ENCODE measurements at places on chromosomes 1 and 21.
A peak's percentile ranks its signal among the peaks of the same experiment; 100 is the strongest.

DNA sequence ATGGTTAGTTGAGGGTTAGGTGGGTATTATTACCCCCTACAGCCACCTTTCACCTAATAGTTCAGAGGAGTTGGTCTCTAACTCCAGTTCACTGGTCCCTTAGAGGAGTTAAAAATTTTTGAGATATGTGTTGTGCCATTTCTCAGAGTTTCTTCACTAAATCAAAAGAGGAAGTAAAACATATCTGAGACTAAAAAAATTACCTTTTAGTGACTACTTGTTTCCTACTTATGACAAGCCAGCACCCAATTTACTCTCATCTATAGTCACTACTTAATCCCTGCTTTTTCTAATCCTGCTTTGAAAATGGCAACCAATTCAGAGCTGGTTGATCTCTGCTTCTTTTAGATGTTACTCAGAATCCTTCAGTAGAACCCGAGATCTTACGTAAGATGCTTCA, 1316.8 kb upstream of the B3GALT2 start:
- no peak for DNase-seq

DNA sequence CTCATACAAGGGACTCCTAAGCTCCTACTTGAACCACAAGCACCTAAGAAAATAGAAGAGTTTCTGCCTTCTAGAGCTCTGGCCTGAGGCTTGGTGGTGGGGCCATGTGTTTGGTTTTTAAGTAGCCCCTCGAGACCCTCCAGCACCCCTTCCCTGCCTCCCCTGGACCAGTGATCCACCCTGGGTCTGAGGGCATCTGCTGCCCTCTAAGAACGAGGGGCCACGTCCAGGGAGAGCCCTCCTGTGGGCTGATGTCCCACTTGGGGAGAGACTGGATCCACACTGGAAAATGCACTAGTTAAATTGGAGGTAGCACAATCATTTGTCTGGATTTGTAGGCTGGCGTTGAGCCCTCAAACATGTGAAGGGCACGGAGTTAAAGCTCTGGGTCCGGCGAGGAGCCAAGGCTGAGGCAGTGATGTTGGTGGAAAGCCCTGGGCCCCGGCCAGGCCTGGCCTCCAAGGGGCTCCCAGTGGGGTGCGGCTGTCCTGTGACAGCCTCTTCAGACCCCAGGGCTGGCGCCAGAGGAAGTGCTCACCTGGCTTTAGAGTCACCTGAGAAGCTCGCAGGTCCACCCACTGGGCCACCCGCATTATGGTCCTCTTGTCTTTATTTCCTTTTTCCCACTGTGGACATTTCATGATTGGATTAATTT, 65.2 kb downstream of the SLC37A1 start:
- no peak for DNase-seq

DNA sequence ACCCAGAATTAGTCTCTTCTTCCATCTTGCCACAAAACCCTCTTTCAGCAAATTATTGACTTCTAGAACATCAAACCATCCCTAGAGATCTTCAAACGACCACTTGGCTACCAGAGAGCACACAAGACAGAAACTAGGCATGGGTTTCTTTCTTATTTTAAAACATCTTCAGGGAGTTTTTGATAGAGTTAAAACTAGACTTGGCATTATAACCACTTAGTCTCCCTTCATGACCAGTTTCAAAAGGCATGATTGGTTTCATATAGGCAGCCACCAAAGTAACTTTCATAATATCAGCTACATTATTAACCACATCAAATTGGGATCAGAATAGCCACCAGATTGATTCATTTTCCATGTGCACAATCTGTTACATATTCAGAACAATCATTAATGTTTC, 368.4 kb upstream of the GREM2 start:
- no peak for DNase-seq

DNA sequence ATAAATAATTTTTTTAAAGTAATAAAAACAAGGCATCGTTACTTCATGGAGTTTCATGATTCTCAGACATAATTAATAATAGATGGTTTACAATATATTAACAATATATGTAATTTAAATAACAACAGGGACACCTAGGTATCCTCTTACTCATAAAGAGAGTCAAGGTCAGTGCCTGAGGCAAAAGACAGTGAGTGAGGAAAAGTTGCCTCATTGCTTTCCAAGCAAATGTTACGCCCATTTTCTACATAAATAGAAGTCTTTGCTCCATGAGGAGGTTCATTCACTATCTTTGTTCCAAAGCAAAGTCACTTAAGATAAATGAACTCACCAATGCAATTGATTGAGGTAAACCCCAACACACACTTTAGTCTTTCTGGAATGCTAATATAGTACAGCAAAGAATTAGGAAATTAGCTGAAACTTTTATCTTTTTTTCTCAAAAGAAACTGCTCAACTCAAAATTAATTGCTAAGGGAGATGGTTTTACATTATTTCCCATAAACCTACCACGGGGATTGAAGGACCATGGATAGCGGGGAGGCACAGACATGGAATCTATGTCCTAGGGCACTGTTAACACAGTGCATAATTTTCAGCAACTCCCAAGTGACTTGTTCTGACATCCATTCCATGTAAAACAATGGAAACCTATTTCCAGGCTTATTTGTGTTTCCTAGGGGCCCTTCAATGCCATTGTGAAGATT, 19.6 kb downstream of the BCL9 start:
- DNase-seq, result no peak

DNA sequence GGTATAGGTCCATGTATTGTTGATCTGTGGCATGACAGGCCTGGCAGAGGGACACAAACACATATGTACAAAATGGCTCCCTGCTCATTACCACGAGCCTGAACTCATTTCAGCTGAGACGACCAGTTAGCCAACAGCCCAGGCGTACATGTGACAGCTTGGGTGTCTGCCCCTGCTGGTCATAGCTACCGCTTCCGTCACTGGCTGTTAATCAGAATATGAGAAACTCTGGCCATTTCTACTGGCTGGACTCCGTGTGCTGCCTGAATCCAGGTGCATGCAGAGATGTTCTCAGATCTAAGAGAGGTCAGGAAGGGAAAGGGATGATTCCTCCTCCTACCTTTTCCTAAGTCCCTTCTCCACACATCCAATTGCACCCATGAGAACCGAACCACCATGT, 144.5 kb downstream of the PBX1 start:
- no peak for DNase-seq

DNA sequence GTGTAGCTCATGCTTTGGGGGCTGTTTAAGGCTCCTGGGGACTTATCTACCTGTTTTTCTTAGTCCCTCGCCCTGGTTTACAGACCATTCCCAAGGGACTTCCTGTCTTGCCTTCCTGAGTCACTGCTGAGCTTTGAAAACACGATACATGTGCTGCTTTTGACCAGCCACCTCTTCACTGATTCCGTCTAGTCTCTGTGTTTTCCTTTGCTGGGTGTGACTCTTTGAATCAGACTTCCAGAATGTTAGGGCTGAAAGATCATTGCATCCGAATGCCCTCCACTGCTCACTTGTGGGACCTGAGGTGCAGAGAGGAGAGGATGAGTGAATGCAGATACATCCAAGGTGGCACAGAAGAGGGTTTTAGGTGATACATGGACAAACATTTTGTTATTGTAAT, 35.4 kb upstream of the CITED4 start:
- peak; percentile 58 for DNase-seq

DNA sequence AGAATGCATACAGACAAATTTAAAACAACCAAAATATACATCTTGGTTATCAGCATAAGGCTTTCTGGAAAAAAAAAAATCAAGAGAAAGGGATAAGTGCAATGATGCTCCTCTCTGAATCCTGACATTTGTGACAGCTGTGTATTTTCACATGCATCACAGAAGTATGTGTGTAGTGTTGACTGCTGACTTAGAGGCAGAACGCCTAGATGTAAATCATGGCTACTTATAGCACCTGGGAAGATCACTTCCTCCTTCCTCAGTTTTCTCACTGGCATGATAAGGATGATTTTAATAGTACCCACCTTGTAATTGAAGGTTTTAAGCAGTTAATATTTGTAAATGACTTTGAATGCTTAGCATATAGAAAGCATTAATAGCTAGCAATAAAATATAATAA, 112.5 kb downstream of the MRPL39 start:
- DNase-seq, result no peak

DNA sequence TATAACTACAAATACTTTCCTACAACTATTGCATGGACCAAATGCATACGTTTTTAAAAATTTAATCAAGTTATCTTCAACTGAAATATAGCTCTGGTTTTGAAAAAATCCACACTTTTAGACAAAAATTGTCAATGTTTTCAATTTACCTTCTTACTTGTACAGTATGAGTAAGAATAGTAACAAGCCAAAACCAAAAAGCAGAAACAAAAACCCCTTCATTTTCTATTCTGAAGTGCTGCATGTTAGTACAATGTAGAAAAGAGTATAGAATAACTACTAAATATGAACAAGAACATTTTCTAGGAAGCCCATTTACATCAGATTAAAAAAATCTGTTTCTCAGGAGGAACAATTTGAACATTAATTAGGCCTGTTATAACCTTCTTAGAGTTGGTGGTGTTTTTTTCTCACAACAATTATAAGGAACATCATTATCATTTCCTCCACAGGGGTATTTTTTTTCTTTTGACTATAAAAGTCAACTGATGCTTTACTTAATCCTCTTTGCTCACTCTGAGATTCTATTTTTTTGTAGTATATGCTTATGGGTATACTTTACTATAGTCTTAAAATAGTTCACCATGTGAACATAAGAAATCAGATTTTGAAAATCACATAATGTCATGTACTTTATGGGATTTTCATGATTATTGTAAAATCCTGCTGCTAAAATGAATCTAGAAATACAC, 475.4 kb downstream of the PTBP2 start:
- DNase-seq, result no peak

GRCh38 chr1:202162047-202162417, 1.6 kb upstream of the PTPN7 start:
- DNase-seq, result no peak

- DNase-seq, result no peak
Measured at GRCh38 chr1:29389533-29390041, 153.3 kb downstream of the PTPRU start.

DNA sequence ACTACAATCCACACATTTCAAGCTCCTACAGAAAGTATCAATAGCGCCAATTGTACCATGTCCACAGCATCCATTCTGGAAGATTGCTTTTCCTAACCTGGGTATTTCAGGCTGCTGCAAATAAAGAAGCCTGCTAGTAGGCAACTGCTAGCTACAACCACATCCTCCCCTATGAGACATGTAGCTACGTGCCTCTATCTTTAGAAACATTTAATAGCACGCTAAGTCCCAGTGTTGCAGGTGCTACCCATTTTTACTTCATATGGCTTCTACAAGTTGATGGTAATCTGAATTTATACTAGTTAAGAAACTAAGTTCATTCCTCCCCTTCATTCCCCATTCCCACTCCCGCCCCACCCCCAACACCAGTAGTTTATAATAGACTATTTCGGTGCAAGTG, 7.4 kb upstream of the AMPD1 start:
- DNase-seq, result no peak

- DNase-seq, result peak; percentile 80
Measured at GRCh38 chr21:34930971-34931370, 118.1 kb downstream of the RUNX1 start.

- no peak for DNase-seq
Measured at GRCh38 chr1:12530462-12531178, 87.4 kb downstream of the DHRS3 start.

DNA sequence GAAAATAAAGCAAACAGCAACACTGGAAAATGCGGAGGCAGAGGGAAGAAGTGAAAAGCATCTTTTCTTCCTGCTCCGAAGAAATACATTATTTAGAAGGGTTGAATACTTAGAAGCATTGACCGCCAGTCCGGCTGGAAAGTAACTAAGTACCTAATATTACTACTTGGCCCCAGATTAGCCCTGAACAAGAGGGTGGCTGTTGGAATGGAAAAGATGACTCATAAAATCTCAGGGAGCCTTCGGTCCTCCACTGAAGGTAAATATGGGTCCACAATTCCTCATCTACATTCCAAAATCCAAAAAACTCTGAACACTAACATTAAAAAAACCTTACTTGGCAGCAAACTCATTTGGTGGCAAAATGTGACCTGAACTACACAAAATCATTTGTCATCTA, 40.1 kb downstream of the BCAR3 start:
- DNase-seq, result peak; percentile 78

DNA sequence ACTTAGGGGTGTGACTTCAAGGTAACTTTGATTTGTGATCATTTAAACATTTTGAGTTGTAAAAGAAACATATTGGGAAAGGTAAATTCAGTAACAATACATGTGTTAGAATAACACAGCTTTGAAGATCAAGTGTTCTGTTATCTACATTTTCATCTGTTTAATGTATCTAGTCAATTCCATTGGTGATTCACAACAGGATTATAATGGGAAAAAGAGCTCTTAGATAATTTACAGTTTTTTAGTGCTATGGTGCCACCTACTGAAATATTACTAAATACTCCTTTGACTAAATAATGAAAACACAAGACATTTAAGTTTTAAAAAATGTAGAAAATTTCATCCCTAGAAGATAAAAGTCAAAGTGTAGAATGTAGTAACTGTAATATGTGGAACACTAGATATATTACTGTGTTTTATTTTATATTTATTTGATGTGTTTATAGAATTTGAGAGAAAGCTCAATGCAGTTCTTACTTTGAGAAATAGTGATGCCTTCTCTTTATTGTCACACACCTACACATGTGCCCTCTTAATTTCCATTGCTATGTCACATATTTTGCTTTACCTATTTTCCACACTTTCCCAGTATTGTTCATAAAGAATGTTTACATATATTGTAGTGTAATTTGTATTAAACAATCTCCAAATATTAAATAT, 47.4 kb downstream of the PTPRC start:
- peak; percentile 59 for DNase-seq

DNA sequence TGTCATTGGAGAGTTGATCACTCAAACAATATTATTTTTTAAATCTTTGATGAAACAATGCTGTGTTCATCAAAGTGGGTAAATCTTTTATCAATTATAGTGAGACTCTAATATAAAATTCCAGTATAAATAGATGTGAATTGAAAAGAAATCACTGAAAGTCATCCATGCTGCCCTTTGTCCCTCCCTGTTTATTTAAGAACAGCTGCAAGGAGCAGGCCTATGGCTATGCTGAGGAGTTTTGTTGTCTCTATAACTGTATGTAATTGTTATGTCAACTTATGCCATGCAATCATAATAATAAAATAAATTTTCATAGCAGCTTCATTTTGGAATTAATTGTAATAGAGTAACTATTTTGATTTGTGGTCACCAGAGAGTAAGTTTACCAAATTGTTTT, 1272.4 kb upstream of the ADGRL4 start:
- DNase-seq, result no peak

- DNase-seq, result no peak
Measured at GRCh38 chr1:241857131-241857530, 9.1 kb downstream of the EXO1 start.

GRCh38 chr1:54259546-54260140, 59.7 kb downstream of the MRPL37 start:
- DNase-seq, result no peak

Data from iris pigment epithelial cell (primary cell).